ENCODE measurements at places on chromosomes 1 and 21.

GRCh38 chr1:232793944-232794343, 11.3 kb upstream of the MAP10 start:
- DNase-seq, result no peak

DNA sequence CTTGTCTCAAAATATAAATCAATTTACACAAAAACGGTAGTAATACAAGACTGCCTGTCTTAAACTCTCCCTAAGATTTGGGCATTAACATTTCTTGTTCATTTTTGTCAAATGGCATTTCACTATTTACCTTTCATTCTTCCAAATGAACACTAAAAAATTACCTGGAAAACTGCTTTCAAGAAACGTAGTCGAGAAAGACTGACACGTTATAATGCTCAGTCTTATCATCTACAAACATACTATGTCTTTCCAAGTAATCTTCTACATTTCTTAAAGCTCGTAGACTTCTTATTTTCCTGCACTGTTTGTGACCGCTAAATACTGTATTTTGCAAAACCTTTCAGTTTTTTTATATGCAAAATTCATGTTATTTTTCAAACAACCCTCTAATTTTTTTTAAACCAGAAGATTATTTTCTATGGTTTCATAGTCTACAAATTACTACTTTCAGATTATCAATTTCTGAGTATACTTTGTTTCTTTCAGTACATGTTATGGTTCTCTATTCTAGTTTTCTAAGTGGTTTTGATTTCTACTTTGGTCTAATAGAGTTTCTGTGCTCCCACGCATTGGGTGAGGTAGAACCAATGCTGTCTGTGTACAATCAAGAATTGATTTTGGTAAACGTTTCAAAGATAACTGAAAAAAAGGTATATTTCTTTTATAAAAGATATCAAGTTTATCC, 336.4 kb downstream of the SMYD3 start:
- peak; percentile 13 for DNase-seq

- DNase-seq, result no peak
Observed at GRCh38 chr1:54806931-54807611, 5.9 kb upstream of the TTC22 start.

GRCh38 chr1:58460469-58460868, 86.1 kb downstream of the OMA1 start:
- DNase-seq, result no peak

GRCh38 chr1:186167096-186167668, 207.9 kb downstream of the TPR start:
- no peak for DNase-seq
